ENCODE measurements at places on chromosomes 1 and 21. TPM values are rescaled to one million over a fixed set of nuclear protein-coding genes. Genes with fewer than 3 reads are reported as not detected.

Gene AMIGO1
- total RNA-seq, result 13.3 TPM

Gene S1PR1
- 34.5 TPM for total RNA-seq

Gene PLK3
- total RNA-seq, result 8.0 TPM

Gene TMEM39B
- 6.7 TPM for total RNA-seq

Gene ANGPTL3
- total RNA-seq, result 0.33 TPM

Gene CFAP74
- 0.27 TPM for total RNA-seq

Gene BCAN
- 5.2 TPM for total RNA-seq

Gene VWA1
- total RNA-seq, result 19.8 TPM

Gene OR2L8
- total RNA-seq, result not detected

Gene CCDC190
- total RNA-seq, result 0.66 TPM

Gene DIRAS3
- 5.0 TPM for total RNA-seq

Gene CA6
- not detected for total RNA-seq

Gene KRTAP27-1
- not detected for total RNA-seq

Gene ACTL8
- total RNA-seq, result not detected

Data from camera-type eye (tissue), 1 donor.